Stimulated activated CD4-positive, alpha-beta T cell treated with anti-CD3 and anti-CD28 coated beads, Interleukin-15, amount 100 ng/mL, for 48 hours (primary cell): ENCODE measurements at places on chromosomes 6 and 20.

DNA sequence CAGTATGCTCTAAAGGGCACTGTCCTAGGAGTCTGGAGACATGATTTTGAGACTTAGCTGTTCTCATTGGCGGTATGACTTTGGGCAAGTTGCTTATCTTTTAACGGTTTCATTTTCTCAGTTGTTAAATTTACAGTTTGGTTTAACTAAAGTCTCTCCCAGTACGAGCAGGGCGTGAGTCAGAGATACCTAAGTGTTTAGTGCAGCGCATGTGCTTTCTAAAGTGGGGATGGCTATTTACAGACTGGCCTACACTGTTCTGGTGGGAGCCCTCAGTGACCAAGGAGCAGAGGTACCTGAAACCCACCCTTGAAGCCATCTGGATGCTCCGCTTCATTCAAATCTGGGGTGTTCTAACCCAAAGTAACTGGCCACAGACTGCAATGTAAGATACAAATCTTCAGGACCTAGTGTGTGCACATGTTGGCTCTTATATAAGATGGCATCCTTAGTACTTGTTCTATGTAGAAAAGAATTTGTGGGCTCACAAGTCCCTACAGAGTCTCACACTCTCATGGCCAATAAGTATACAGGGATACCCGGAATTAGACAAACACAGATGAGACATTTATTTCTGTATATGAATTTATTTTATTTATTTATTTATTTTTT lies 10.7 kb downstream of the MSH5 start:
- no peak for DNase-seq

GRCh38 chr6:12250383-12250770 lies 39.8 kb upstream of the EDN1 start:
- no peak for DNase-seq

DNA sequence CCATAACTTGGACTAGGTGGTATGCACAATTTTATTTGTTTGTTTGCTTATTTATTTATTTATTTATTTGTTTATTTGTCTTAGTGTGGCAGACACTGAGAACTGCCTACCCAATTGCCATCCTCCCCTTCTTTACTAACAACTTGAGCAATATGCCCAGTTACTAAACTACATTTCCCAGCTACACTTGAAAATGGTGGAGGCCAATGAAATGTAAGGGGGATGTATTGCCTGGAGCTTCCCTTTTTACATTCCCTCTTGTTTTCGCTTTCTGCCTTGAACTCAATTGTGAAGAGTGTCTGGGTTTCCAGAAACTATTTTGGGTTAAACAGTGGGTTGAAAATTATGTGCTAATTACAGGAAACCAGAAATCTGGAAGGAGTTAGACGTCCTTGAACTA lies 152.7 kb upstream of the FKBP1C start:
- DNase-seq = no peak

DNA sequence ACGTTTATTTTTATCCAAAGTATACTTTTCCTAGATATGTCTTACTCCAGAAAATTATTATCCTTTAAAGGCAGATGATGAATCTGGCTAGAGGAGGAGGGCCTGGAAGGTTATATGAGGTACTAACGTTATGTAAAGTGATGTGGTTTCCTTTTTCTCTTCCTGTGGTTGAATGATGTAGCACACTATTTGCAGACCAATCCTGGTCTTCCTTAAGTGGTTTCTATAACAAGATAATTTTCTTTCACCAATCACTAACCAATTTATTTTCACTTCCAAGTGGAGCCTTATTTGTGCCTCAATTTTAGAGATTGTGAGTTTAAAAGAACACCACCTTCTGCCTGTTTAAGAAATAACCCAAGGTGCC lies 154.6 kb upstream of the SOX4 start:
- no peak for DNase-seq

- no peak for DNase-seq
These were observed 28.0 kb downstream of the PEX3 start for GRCh38 chr6:143478479-143479062.

- DNase-seq = no peak
These were observed 8.0 kb upstream of the LAMP5 start for GRCh38 chr20:9506280-9506821.

- DNase-seq = no peak
These were observed 245.9 kb downstream of the EYS start for GRCh38 chr6:65461121-65461520.

DNA sequence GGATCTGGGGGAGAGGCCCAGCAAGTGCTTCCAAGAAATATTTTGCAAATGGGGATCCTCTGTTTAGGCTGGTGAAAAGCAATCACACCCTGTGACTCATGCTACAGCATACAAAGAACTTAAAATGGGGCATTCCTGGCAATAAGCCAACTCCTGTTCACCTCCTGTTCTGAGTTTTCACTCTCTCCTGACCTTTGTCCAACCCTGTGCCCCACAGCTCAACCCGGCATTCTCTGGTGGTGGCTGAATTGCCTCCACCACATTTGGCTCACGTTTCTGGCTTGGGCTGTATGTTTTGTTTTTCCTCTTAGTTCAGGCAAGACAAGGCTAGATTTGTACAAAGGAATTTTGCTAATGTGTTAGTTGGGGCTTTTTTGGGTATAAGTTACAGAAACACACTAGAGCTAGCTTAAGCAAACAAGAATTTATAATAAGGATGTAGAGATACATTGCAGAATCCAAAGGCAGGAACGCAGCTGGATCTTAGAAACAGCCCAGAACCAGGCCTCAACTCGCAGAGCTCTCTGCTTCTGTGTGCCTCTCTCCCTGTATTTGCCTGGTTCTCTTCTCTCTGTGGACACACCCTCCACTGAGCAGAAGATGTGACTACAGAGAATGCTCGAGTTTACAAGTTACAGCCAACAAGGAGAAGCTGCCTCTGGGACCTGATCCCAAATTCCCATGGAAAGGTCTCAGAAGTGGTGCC lies 9.4 kb downstream of the ABCC10 start:
- no peak for DNase-seq

GRCh38 chr6:125819535-125820326 lies 29.0 kb downstream of the NCOA7 start:
- DNase-seq = no peak

GRCh38 chr6:169794317-169795055 lies 43.1 kb downstream of the ERMARD start:
- DNase-seq = no peak

GRCh38 chr6:145669627-145670034 lies 65.7 kb downstream of the EPM2A start:
- DNase-seq = no peak

- DNase-seq = no peak
These were observed 728 bp upstream of the CEP162 start for GRCh38 chr6:84228198-84228543.

DNA sequence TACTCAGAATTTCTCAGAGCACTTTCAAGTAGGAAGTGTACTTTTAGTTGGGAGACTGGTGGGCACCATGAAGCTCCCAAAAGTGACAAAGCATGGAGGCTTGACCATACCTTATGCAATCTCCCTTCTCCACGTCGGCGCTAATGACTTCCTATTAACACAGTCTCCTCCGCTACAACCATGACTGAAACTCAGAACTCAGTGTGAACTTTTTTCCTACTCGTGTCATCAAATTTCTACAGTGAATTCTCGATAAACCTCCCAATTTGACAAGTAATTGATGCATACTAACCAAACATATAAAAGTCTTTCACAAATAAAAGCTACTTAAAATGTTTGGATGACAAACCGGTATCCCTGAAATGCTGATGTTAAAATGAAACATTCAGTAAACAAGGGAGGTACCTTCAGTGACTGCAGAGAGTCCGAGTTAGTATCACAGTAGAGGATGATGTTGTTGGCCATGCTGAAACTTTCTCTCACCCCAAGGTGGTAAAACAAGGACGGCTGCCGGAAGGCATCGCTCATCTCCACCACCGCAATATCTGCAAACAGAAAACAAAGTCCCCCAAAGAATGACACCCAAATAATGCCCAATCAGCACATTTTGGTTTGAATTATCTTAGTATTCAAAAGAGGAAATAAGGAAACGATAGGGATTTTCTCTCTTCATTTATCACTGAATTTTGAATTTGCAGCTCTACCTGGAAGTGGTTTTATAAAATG lies 72.1 kb downstream of the MAP3K5 start:
- DNase-seq = no peak

- no peak for DNase-seq
These were observed 89.3 kb upstream of the AHI1 start for GRCh38 chr6:135586844-135587243.

DNA sequence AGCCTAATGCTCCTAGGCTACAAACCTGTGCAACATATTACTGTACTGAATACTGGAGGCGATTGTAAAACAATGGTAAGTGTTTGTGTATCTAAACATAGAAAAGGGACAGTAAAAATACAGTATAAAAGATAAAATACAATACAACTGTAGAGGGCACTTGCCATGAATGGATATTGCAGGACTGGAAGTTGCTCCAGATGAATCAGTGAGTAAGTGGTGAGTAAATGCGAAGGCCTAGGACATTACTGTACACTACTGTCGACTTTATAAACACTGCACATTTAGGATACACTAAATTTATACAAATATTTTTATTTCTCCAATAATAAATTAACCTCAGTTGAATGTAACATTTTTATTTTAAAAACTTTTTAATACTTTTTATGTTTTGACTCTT lies 485.0 kb downstream of the MMUT start:
- DNase-seq = no peak

GRCh38 chr6:63295553-63296194 lies 24.1 kb downstream of the LGSN start:
- DNase-seq = no peak

- DNase-seq = no peak
These were observed 12.4 kb downstream of the SNX5 start for GRCh38 chr20:17956099-17956685.

- no peak for DNase-seq
These were observed 82.4 kb downstream of the RNF217 start for GRCh38 chr6:125044667-125045066.

DNA sequence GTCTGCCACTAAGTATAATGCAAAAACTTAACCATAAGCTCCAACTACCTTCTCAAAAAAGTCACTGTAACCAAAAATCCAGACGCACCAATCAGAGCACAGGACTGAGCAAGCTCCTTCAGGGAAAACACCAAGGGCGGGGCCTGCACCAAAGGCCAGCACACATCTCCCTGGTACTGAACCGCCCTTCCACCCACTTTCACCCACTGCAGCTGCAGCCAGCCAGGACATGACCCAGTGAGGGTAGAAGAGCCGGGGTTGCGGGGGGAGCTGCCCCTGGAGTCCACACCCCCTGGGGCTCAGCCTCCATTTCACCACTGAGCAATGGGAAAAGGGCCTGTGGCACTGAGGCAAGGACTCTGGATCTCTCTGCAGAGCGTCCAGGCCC lies 54.3 kb downstream of the TAF4 start:
- DNase-seq = no peak

GRCh38 chr6:120363429-120363828 lies 970.9 kb downstream of the TBC1D32 start:
- DNase-seq = no peak

- no peak for DNase-seq
These were observed 81.3 kb downstream of the CDC5L start for GRCh38 chr6:44468835-44469234.

DNA sequence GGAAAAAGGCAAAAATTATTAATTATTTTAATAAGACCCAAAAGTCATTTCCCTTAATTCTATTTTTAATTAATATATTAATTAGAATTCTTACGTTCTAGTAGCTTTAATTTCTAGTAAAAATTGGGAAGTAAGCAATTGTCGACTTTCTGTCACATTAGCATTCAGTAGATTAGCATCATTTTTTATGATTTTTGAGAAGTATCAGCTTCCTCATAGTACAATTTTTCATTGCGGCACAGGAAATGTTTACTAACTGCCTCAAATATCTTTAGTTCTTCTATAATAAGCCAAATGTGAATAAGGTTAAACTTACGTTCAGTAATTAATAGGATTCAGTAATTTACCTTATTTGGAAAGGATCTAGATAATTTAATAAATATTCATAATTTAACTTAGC lies 687.4 kb downstream of the EPM2A start:
- DNase-seq = no peak

DNA sequence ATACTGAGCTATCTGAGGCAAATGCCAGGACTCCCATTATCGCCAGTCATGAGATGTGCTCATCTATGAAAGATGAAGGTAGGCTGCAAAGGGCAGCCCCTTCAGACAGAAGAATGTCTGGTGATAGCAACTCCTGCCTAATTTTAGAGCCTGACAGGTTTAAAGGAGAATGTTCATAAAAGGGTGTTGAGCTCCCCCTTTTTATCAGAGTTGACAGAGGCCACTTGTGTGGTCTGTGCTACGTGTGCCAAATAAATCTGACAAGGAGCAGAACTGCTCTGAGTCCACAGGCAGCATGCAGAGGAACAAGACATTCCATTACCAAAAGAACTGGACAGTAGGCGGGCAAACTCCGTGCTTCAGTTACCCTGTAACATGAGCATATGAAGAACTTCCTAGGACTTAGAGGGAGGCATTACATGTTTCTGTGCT lies 101.8 kb downstream of the PREP start:
- DNase-seq = no peak

GRCh38 chr20:12627485-12627884 lies 381.3 kb upstream of the SPTLC3 start:
- no peak for DNase-seq

GRCh38 chr6:147910281-147910680 lies 401.8 kb downstream of the SAMD5 start:
- no peak for DNase-seq

GRCh38 chr20:36349384-36350170 lies 43.4 kb downstream of the DLGAP4 start:
- DNase-seq = no peak

- no peak for DNase-seq
These were observed 22.8 kb upstream of the SLC23A2 start for GRCh38 chr20:5024103-5024502.

GRCh38 chr20:5356941-5357340 lies 40.2 kb upstream of the PROKR2 start:
- no peak for DNase-seq

DNA sequence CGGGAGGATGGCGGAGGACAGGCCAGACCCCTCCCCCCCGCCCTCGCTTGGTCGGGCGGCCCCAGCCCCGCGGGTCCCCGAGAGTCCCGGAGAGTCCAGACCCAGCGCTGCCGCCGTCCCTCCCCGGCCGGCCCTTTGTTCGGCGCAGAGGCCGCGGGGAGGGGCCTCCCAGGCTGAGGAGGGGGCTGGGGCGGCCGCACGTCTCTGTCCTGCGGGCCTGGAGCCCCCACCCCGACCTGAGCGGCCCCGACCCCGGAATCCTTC lies 806 bp downstream of the KCNQ2 start:
- DNase-seq = no peak

- no peak for DNase-seq
These were observed 40.4 kb upstream of the SGK1 start for GRCh38 chr6:134358320-134358719.

GRCh38 chr6:8749465-8749864 lies 314.1 kb upstream of the SLC35B3 start:
- no peak for DNase-seq

DNA sequence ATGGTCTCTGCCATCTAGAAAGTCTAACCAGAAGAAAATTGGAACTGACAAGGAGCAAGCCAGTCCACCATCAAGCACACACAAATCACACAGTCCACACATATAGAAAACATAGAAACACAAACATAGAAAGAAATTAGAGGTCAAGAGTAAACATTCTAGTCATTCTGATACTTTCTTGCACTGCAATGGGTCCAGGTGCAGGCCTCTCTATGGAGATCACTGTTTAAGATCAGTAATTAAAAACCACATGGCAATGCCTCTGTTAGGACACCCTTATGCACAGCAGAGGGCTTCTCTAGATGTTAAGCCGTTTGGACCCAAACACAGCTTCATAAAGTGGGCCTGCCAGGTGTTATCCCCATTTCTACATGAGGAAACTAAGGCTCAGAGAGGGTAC lies 42.8 kb upstream of the SLC22A23 start:
- DNase-seq = no peak

- DNase-seq = no peak
These were observed 60.4 kb upstream of the FOXQ1 start for GRCh38 chr6:1251198-1252155.
